ENCODE measurements at places on chromosomes 6 and 20.

DNA sequence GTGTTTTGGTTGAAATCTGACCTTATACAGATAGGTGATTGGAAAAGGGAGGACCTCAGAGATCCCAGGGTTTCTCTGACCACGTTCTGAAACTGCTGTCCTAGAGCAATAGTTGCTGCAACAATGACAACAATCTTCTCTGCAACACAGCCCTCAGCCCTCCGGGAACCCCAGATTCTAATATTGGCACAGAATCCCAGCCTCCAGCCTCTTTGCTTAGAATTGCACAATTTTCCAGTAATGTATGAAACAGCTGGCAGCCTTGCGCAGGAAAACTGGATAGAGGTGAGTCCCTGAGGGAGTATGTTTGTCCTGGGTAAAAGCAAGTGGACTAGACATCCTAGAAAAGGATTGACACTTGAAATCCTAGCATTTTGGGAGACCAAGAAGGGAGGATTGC, 30.4 kb upstream of the PNRC1 start:
- no peak for DNase-seq

- DNase-seq: no peak
Observed at GRCh38 chr6:132412656-132413498, 11.6 kb upstream of the MOXD1 start.

DNA sequence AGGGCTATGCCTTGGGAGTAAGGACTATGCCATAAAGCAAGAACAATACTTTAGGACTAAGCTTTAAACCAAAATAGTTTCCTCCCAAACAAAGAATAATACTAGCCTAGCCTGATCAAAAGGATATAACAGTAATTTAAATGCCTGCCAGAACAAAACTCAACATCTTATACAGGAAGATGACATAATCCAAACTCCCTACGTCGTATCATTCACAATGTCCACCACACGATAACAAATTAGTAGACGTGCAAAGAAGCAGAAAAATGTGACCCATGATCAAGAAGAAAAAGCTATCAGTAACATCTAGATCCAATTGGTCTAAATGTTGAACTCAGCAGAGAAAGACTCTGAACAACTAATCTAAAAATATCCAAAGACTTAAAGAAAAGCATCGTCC, 65.8 kb downstream of the RSPH3 start:
- DNase-seq: no peak

- DNase-seq: no peak
Observed at GRCh38 chr20:62476056-62476838, 452 bp upstream of the GATA5 start.

GRCh38 chr20:7305976-7306375, 538.5 kb downstream of the BMP2 start:
- no peak for DNase-seq

DNA sequence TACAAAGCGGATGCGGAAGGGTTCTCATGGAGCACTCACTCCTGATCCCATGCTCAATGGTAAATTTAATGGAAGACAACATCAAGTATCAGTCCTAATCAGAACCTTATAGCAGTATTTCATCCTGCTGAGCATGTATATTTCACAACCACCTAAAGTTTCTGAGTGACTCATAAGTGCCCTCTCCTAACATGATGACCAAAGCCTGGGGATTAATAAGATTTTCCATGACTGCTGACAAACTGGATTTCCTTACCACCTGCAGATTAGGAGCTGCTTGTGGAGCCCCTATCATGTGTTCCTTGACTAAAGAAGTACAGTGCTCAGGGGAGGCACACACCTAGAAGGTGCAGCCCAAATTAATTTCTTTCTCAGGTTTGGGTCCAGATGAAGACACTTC, 112.8 kb downstream of the INSM1 start:
- no peak for DNase-seq

- no peak for DNase-seq
Observed at GRCh38 chr6:168439794-168440450, 1.1 kb upstream of the SMOC2 start.

GRCh38 chr20:41352106-41352505, 11.5 kb downstream of the LPIN3 start:
- no peak for DNase-seq

- DNase-seq: no peak
Observed at GRCh38 chr6:42403831-42404230, 47.9 kb downstream of the TRERF1 start.

DNA sequence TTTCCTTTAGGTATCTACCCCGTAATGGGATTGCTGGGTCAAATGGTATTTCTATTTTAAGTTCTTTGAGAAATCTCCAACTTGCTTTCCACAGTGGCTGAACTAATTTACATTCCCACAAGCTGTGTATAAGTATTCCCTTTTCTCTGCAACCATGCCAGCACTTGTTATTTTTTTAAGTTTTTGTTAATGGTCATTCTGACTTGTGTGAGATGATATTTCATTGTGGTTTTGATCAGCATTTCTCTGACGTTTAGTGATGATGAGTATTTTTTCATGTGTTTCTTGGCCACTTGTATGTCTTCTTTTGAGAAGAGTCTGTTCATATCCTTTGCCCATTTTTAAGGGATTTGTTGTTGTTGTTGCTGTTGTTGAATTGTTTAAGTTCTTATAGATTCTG, 871.1 kb downstream of the KIF16B start:
- no peak for DNase-seq

- DNase-seq: no peak
Observed at GRCh38 chr20:49519777-49520359, 37.4 kb upstream of the KCNB1 start.

DNA sequence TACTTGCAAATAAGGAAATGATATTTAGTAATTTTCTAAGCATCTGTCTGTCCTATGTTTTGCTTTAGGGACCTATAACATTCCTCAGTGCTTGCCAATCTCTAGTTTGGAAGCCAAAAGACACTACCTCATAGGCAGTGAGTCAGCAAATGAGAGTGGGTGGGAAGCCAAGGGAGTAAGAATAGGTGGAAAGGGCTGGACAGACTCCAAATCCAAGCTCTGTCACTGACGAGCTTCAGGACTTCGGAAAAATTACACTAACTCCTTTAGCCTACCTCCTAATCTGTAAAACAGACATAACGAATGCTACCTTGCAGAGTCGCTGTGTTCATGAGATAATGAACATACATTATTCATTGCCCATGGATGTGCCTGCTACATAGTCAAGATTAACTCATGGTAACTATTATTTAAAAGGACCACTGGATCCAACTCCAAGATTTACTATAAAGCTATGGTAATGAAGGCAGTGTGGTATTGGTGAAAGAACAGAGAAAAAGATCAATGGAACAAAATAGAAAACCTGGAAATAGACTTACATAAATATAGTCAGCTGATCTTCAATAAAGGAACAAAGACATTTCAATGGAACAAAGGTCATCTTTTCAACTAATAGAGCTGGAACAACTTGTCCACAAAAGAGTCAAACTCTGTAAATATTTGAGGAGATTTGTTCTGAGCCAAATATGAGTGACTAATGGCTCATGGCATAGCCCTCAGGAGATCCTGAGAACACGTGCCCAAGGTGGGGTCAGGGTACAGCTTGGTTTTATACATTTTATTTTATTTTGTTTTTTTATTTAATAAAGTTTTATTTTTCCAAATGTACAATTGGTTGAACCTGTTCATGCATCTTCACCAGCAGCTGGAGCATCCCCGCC, 64.1 kb downstream of the FAM50B start:
- DNase-seq: peak; percentile 65

- no peak for DNase-seq
Observed at GRCh38 chr20:45878076-45878761, 2.8 kb upstream of the ZSWIM1 start.

DNA sequence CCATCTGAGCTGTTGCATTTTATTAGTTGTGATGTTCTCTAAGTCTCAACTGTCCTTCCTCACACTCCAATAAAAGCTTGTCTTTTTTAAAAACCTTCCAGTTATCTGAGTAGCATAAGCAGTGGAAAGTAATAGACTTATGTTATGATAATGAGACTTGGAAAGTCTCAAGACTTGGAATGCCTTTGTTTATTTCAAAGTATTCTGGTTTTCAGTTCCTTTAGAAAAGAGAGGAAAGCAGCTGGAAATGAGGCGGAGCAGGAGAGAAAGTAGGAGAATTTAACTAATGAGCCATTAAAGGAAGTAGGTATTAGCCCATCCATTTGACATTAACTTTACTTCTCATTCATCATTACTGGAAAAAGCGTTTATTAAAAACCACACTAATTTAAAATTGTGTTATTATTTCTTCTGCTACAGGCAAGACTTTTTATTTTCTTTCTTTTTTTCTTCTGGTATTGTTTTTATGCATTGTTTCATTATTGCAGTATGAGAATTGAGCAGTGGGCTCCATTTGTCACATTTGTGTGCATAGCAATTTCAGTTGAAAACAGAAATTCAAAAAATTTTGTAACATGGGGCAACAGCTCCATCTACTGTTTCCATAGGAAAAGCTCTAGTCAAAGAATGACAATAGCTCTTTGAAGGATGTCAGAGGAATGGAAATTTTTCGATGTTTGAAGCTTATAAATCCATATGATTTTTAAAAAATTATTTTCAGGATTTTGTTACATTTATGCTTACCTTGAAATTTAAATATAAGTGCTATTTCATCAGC, 194.8 kb downstream of the COL9A1 start:
- DNase-seq: peak; percentile 55

DNA sequence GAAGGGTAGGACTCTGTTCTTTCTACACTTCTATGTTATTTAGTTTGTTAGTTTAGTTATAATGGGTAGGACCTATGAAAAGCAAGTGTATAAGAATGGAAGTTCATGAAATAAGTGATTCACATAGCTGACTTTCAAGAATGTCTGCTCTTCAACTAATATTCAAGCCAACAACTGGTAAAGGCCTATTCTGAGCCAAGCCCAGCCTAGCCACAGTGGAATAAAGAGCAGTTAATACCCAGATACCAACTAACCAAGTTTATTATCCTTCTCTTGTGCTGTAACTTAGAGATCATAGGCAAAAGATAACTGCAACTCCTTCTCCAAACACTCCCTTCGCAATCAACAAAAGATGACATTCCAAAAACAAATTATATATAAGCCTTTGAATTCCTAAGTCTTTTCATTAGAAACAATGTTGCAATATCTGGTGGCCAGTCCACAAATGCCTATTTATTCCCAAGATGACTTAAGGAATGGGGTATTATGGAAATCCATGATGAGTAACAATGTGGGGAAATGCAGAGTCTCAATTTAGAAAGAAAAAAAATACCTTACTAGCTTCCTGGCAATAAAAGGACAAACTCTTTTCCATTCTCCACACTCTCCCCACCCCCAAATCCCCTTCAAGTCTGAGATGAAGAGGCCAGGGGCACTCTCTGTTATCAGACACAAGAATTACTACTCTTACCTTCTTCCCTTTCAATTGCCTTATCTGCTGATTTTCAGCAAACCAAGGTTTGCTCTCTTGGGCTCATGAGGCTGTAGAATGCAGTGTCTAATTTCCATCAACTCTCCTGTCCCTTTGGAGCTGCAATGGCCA, 27.4 kb downstream of the BTBD9 start:
- no peak for DNase-seq

DNA sequence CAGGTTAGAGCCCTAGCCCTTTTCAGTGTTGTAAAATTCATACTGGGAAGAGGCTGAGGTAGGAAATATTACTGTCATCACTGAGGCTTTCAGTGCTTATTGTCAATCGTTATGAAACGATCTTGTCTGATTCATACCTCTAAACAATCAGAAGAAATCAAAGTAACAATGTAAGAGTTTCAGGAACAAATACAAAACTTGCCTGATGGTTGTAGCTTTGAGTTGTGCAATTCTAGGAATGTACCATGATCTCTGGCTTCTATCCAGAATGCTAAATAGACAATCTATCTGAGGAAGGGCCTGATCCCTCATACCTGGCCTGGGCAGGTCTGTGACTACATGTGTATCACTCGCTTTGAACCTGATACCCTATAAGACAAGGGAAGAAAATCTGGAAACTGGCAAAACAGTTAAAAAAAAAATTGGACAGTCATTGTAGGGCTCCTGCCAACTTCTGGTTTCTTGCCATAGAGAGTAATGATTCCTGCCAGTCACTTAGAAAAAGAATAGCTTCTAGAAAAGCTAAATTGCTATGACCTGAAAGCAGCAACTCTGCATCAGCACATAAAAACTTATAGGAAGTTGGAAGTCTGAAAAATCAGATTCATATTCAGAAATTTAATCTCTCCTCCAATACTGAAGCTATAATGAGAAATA, 234.7 kb downstream of the BTBD9 start:
- DNase-seq: no peak

- DNase-seq: no peak
Observed at GRCh38 chr6:3072798-3073197, 4.5 kb downstream of the RIPK1 start.

GRCh38 chr6:30511169-30511546, 21.8 kb downstream of the HLA-E start:
- no peak for DNase-seq

GRCh38 chr20:23144856-23145255, 58.7 kb upstream of the CD93 start:
- DNase-seq: no peak

GRCh38 chr6:93343476-93343875, 75.9 kb downstream of the EPHA7 start:
- DNase-seq: no peak

- no peak for DNase-seq
Observed at GRCh38 chr6:10595731-10596664, 74.8 kb downstream of the GCNT2 start.

GRCh38 chr6:152846825-152847224, 96.2 kb downstream of the VIP start:
- DNase-seq: no peak

- DNase-seq: no peak
Observed at GRCh38 chr6:134740473-134741199, 209.3 kb downstream of the ALDH8A1 start.
